ENCODE measurements at places on chromosomes 6 and 20.

DNA sequence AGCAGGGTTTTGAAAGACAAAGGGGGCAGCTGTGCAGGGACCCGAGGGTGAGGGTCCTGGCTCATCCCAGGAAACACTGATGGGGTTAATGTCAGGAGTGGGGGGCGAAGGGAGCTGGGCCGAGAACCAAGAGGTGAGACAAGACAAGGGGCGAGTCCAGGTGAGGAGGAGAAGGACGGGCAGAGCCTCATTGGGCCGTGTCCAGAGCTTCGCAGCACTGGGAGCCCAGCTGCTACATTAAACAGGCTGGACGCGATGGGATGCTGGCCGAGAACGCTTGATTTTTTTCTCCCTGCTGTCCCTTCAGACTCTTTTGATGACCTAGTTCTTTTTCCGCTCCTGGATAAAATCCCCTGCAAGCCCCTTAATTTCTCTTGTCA lies 172.8 kb upstream of the SNX9 start:
- no peak for DNase-seq

DNA sequence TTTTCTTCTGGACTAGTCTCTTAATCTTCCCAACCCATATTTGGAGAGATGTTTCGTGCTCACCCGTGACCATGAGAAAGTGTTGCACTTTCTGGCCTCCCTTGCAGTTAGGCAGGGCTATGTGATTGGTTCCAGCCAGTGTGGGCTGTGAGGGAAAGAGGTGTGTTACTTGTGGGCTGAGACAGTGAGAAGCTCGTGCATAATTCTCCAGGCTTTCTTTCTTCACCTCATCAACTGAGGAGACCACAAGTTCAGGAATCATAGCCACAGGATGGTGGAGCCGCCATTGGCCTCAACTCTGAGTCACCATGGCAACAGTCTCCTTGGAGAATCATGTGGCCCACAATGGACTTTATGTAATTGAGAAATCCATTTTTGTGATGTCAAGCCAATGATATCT lies 57.5 kb upstream of the FUCA2 start:
- DNase-seq: no peak

DNA sequence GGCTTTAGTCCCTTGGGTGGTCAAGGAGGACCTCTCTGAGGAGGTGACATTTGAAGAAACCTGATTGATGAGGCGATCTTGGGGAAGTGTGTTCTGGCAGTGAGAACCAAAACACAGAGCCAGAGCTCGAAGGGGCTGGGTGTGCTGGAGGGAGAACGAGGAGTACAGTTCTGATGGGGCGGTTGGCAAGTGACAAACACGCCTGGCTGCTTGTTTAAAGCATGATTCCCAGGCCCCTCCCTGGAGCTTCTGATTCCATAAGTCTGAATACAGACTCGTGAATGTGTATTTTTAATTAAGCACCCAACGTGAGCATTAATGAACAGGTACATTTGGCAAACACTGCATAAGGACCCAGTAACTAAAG lies 886 bp upstream of the NFATC2 start:
- no peak for DNase-seq

- no peak for DNase-seq
Measured at GRCh38 chr6:71412559-71413140, 124.0 kb downstream of the OGFRL1 start.

- DNase-seq: no peak
Measured at GRCh38 chr6:101011186-101011585, 130.1 kb upstream of the ASCC3 start.
